SJSA1 (cell line): ENCODE measurements at places on chromosomes 2 and 18. TPM values are rescaled to one million over a fixed set of nuclear protein-coding genes. Genes with fewer than 3 reads are reported as not detected.

SKOR2 gene
- total RNA-seq = not detected in 2 replicates

GAREM1 gene
- total RNA-seq = 2.9 and 5.1 TPM in 2 replicates

DSC2 gene
- total RNA-seq = 1.3 and 1.6 TPM in 2 replicates

- DNase-seq = no peak
Observed at GRCh38 chr2:74841641-74842040, 7.7 kb downstream of the HK2 start.

DNA sequence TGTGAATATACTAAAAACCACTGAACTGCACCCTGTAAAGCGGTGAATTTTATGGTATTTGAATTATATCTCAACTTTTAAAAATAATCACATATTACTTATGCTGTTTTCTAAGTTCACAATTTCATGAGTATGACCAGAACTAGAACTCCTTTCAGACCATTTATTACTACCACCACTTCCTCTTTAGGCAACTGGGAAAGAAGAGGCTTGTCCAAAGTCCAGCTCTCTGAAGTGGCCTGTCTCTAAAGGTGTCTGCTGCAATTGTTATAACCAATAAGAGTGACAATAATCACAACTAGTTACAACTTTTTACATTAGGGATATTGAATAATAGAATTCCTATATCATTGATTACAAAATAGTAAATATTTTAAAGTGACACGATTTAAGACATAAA lies 267.9 kb upstream of the PIK3C3 start:
- DNase-seq = no peak

GRCh38 chr2:8624855-8625398 lies 56.9 kb upstream of the ID2 start:
- no peak for DNase-seq

DNA sequence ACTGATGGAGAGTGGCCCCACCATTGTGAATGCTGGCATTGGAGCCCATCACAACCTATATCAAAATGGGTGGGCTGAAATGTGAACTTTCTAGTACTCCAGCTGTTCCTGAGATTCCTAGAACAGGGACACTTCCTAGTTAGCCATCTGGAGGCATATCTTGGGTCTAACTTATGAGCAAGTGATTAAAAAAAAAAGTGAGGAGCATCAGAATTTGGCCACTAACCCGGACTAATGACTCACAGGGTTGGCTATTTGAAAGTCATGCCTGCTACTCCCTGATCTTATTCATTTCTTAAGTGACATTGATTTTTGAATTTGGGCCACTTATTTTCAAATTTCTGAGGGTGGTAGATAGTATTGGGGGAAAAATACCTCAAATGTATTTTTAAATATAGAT lies 216.6 kb downstream of the HRH4 start:
- no peak for DNase-seq

DNA sequence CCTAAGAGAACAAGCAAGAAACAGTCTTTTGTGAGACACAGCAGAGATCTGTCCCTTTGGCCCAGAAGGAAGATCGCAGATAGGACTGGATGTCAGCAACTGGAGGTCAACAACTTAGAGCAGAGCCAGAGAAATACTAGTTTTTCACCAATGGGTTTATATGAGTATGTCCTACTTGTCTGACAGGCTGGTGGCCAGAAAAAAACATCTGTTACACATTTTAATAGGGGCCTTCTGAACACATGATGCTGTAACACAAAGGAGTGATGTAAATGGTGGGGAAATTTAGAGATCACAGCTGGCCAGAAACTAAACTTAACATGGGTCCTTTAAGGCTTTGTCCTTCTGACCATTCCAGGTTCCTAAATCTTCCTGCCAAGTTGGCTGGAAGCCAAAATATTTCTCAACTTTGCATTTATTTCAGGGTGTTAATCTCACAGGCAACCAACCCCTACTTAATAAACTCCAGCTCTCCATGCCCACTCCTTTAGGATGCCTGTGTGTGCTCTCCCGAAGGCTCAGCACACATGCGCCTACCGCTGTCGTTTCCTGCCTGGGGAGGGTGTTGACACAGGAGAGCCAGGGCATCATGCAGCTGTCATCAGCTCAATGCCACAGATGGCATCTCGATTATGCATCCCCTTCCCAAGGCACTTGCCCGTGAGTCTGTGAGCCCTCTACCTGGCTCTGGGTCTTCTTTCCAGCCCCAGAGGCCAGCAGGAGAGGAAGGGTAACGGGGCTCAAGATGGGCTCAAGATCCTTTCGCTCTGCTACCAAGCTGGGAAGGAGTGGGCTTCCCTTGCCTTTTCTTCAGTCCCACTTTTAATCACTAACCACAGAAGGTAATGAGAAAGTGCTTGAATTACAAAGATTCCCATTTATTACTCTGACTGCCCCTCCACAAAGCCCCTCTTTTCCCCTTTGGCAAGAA lies 252.5 kb downstream of the ETAA1 start:
- DNase-seq = no peak

GRCh38 chr2:233062451-233062850 lies 2.3 kb downstream of the INPP5D start:
- no peak for DNase-seq

GRCh38 chr2:33134086-33134771 lies 187.5 kb downstream of the LTBP1 start:
- peak; percentile 75 for DNase-seq

DNA sequence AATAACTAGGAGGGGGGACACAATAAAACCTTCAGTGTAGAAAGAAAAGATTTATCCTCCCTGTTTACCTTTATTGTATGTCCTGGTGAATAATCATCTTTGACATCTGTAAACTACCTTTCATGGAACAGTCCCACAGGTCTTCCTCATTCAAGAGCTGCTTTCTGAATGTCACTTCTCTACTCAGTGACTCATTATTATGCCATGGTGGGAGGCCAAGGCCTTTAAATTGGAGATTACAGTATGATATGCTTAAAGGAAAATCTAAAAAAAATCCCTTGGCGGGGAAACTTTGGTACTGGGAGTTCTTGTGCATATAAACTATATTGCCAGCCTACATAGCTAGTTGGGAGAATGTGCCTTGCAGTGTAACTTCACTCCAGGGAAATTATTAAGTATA lies 713.0 kb downstream of the TDRD15 start:
- peak; percentile 60 for DNase-seq

GRCh38 chr2:189309331-189309730 lies 129.8 kb upstream of the COL5A2 start:
- no peak for DNase-seq

DNA sequence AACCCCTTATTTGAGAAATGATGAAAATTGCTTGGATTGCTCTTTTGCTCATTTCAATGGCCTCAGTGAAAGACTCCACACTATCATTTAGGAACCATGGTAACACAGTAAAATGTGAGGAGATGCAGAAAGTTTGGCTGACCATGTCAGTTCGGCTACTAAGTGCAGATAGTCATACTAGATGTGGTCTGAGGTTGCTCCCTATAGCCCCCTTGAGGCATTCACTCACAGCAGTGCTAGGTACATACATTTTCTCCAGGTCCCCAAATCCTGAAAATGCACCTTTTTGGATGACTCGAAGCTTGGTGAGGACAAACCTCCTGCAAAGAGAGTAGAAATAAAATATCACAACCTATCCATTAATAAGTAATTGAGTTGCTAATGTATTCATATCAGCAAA lies 86.3 kb downstream of the FSHR start:
- DNase-seq = no peak

DNA sequence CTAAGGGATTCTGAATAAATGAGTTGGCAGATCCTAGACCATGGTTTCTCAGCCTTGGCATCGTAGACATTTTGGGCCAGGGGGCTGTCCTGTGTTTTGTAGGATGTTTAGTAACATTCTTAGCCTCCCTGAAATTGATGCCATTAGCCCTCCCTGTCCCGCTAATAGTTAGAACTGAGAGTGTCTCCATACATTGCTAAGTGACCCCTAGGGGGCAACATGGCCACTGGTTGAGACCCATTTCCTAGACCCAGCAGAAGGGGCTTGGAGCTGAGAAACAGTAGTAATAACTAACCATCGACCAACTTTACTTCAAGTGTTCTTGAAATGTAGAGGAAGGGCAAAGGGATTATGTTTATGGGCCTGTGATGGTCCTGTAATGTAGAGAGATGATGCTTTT lies 40.8 kb downstream of the KCMF1 start:
- DNase-seq = no peak

DNA sequence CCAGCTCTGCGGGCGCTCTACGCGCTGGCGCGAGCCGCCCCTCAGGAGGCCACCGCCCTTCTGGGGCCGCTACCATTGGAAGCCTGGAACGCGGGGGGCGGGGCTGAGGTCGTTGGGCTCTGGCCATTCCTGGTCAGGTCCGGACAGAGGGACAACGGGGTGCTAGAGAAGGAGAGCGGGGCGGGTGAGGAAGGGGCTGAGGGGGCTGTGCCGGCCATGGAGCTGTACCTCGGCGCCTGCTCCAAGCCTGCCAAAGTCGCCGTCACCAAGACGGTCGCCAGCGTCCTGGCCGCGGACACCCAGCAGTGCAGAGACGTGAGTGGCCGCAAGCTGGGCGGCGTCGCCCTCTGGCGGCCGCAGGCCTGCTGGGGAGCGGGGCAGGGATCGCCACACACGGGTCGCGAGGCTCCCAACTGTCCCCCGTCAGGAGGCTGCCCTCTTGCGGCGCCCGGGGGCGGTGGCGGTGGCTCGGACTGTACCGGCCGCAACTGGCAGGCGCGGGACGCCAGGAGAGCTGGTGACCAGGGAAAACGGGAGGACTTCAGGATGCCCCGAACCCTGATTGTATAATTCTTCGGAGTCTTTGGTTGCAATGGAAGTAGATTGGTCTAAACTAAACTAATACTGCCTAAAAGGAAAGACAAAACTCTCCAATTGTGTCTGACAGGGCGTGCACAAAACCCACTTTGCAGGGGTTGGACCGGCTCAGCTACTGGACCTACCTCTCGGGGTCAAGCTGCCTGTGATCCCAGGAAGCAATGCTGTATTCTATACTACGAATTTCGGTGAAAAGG lies at the start of gene FSIP2:
Gene FSIP2 (plus strand): TSS at position 126 of the 794 bp plus-strand sequence. CDS start 91 bp downstream, at position 217.
- no peak for DNase-seq
